Daoy (cell line): ENCODE measurements at places on chromosomes 3 and 15.

DNA sequence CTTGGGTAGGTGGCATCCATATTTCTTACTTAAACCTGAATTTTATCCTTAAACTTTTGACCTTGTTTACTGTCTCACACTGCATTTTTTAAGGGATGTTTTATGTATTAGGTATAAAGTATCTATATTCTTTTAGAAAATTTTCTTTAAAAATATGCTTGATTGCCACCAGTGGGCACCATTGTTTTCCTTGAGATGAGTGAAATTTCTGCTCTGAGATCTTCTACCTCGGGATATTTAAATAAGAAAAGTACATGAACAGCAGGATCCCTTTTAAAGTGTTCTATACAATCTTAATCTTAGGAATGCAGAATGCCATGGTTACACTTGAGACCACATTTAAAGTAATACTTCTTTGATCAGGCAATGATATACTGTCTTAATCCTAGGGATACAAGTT is 108.7 kb downstream of the SLMAP start:
- no peak for DNase-seq

- DNase-seq, result no peak
Observed at GRCh38 chr3:28290863-28291300, 49.5 kb downstream of the CMC1 start.

GRCh38 chr3:69082805-69083204 is 1.9 kb upstream of the ARL6IP5 start:
- DNase-seq, result peak; percentile 72

- no peak for DNase-seq
Observed at GRCh38 chr3:30073040-30073439, 533.4 kb upstream of the TGFBR2 start.

- peak; percentile 63 for DNase-seq
Observed at GRCh38 chr15:52183562-52184173, 7.5 kb downstream of the GNB5 start.

DNA sequence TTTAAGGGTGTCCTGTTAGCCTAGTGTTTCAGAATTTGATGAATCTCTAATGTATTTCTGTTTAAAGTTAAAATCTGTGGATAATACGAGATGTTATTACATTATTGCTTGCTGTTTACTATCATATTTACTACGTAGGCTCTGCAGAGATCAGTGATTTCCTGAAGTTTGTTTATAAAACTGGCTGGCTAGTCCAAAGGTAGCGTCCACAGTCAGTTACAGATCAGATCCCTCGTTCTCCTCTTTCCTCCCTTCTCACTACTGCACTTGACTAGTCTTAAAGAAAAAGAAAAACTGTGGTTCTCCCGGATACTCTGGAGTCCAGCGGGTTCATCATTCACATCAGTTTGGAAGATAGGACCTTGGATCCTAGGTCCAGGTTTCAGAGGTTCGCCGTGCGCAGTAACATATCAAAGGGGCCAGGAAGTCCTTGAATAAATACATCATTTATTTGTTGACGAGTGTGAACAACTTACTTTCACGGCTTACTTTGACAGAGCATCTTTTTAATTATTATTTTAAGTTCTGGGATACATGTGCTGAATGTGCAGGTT is 35.9 kb downstream of the ASB7 start:
- no peak for DNase-seq

DNA sequence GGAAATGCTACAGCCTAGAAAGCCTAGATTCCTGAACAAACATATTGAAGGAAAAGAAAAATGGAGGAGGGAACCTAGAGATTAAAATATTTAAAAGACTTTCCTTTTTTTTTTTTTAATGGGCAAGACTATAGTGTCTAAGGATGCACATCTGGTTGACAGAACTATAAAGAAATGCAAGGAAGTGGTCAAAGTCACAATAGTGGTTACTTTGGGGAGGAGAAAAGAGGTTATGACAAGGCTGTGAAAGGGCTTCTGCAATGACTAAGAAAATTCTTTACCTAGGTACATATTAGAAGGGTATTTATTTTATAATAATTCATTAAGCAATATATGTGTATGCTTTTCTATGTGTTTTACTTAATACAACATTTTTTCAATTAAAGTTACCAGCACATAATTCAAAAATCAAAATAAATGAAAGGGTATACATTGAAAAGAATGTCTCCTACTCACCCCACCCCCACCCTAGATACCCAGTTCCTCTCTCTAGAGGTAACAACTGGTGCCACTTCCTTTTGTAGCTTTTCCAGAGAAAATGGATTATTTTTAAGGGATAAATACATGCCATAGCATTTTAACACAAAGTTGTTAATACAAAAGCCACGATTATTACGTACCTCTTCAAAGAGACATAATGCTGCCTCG is 70.1 kb downstream of the HERC1 start:
- peak; percentile 11 for DNase-seq

DNA sequence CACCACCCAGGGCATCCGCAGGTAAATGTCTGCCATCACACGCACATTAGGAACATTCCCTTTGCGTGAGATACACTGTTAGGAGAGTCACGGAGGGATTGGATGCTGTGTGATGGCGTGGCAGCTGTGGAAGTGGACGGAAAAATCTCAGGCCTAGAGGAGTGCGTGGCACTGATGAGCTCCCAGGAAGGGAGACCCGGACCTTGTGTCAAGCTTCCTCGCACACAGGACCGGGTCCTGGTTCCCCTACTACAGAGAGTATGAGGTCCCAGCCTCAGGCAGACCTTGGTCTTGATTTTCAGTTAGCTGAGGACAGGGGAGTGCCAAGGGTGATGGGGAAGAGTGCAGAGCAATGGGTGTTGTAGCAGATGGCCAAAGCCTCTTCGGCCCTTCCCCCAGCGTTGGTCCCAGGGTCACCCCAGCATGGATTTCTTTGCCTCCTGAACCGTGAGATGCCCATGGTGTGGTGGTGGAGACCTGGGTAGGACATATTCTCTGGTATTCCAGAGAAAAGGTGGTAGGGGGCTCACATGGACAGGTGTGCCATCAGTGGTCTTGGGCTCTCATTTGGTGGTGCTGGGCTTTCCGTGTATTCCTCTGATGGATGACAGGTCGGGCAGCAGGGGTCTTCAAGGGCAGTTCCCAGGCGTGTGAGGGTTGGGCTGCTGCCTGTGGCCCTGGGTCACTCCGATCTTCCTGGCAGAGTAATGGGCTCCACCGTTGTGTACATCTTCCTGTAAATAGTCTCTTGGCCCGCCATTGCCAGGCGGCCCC is 105.1 kb downstream of the SNRPN start:
- DNase-seq, result no peak
